ENCODE measurements at places on chromosomes 3 and 15. TPM values are rescaled to one million over a fixed set of nuclear protein-coding genes. Genes with fewer than 3 reads are reported as not detected.

The TMCO5A gene
- not detected for total RNA-seq

DNA sequence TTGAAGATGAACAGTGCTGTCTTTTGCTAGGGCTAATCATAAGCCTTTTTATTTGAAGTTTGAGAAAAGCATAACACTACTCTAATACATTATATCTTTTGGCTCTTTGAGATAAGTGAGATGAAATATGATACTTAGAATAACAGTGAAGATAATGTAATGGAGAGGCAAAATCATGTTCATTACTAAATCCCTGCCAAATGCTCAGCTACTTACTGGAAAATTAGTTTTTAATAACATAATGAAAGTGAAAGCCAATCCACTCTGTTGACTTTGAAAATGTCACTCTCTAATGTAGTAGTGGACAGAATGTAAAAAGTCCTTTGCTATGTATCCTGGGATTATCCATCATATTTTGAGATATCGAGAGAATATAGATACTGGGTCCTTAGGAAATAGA is 35.9 kb upstream of the MYH15 start:
- no peak for DNase-seq
- no peaks in the 10 kb centered on the region for H3K4me1 ChIP-seq
- H3K27ac ChIP-seq = no peak overlapping the region

GRCh38 chr15:88881775-88882174 is 13.6 kb downstream of the HAPLN3 start:
- H3K27ac ChIP-seq = no peak overlapping the region
- no peaks in the 10 kb centered on the region for H3K36me3 ChIP-seq
- no peaks in the 10 kb centered on the region for H3K4me1 ChIP-seq
- no peaks in the 10 kb centered on the region for H3K27me3 ChIP-seq

DNA sequence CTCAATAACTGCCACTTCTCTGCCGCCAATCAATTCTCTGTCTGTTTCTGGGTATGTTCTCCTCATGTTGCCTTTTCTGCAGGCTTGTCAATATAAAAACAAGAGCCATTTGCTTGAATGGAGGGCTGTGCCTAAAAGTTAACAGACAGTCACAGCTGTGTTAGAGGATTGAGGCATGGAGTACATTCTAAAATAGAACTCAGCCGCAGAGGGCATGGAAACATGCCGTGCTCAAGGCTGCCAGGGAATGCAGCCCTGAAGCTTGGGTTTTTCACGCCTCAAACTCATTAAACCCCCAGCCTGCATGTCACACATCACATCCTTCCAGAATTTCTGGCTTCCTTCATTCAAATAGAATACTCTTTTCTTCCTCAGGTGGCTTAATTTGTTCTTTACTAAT is 166.6 kb downstream of the TPRG1 start:
- no peaks in the 10 kb centered on the region for H3K27me3 ChIP-seq
- peaks cover 13% of the 10 kb centered on the region for H3K4me1 ChIP-seq
- peak overlapping the region; percentile 2 for H3K27ac ChIP-seq
- H3K36me3 ChIP-seq = no peaks in the 10 kb centered on the region
- H3K4me3 ChIP-seq = no peak overlapping the region

- no peak overlapping the region for H3K4me3 ChIP-seq
- peaks cover 2% of the 10 kb centered on the region for H3K27me3 ChIP-seq
- no peaks in the 10 kb centered on the region for H3K36me3 ChIP-seq
- no peak for DNase-seq
These were observed 2.8 kb downstream of the CPN2 start for GRCh38 chr3:194348354-194348753.

- peaks cover 5% of the 10 kb centered on the region for H3K4me1 ChIP-seq
- DNase-seq = no peak
- H3K36me3 ChIP-seq = no peaks in the 10 kb centered on the region
- H3K4me3 ChIP-seq = no peak overlapping the region
- no peaks in the 10 kb centered on the region for H3K27me3 ChIP-seq
- no peak overlapping the region for H3K27ac ChIP-seq
These were observed 696.3 kb downstream of the NR2F2 start for GRCh38 chr15:97026781-97027180.

The WDR93 gene
- 0.06 TPM for total RNA-seq

GRCh38 chr3:29312960-29313452 is 32.1 kb downstream of the RBMS3 start:
- H3K27ac ChIP-seq = no peak overlapping the region
- DNase-seq = peak; percentile 43

GRCh38 chr3:150015901-150016300 is 45.2 kb upstream of the PFN2 start:
- no peak overlapping the region for H3K27ac ChIP-seq
- H3K36me3 ChIP-seq = no peaks in the 10 kb centered on the region
- H3K4me1 ChIP-seq = no peaks in the 10 kb centered on the region
- H3K27me3 ChIP-seq = no peaks in the 10 kb centered on the region

DNA sequence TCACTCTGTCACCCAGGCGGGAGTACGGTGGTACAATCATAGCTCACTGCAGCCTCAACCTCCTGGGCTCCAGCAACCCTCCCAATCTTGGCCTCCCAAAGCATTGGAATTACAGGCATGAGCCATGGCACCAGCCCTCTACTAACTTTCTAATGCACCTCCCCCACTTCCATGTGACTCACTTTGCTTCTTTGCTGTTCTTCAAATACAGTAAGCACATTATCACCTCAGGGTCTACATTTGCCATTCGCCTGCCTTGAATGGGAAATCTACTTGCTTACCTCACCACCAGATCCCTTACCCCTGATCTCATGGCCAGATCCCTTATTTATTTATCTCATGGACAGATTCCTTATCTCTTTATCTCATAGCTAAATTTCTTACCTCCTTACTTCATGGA is 235.3 kb downstream of the KCNMB2 start:
- no peaks in the 10 kb centered on the region for H3K36me3 ChIP-seq
- H3K4me3 ChIP-seq = no peak overlapping the region
- no peak overlapping the region for H3K27ac ChIP-seq

DNA sequence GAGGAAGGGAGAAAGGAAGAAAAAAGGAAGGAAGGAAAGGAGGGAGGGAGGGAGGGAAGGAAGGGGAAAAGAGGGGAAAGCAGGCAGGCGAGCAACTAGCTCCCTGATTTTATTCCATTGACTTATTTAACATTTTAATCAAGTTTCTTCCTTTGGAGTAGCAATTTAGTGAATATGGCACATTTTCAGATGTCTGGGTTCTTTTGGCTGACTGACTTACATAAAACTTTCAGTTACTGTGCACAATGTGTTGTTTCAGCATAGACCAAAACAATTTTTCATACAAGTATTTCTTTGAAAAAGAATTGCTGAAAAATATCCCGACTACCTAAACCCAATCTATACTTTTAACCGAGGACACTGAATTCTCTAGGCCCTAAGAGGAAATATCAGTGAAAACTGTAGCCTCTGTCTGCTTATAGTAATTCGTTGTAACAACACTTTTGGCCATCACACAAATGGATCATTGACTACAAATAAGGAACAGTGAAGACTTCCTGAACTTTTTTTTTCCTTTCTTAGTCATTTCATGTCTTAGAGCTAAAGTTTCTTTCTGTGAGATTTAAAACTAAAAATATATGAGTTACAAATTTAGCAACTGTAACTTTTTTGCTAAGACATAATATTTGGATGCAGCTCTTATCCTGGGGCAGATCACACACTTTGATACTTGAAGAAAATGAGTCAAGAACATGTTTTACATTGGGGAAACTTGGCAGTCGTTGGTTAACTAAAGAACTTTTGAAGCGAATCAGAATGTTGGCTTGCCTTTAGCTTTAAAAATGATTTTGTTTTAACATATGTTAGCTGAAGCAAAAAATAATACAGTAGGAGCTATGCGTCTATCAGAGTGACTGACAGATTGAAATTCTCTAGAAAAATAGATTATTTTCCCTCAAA is 79.6 kb downstream of the SOX2 start:
- peaks cover 5% of the 10 kb centered on the region for H3K4me1 ChIP-seq
- H3K4me3 ChIP-seq = no peak overlapping the region
- peaks cover 2% of the 10 kb centered on the region for H3K27me3 ChIP-seq

DNA sequence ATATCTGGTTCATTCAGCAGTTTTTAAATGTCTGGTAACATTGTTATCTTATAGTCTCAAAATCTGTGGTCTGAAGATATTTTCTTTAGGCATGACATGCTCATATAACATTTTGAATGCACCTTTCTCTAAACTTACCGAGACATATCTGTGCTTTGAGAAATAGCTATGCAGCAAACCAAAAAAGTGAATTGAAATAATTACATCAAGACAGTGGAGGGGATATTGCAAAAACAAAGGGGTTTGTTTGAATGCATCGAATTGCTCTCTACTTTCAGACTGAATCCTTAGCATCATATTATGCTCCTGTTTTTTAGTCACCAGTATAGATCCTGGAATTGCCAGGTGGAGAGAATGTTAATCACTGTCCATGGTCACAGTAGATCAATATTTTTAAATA is 5.1 kb downstream of the ARPP21 start:
- H3K27me3 ChIP-seq = peaks cover 55% of the 10 kb centered on the region
- H3K36me3 ChIP-seq = no peaks in the 10 kb centered on the region
- H3K4me3 ChIP-seq = no peak overlapping the region
- DNase-seq = no peak

DNA sequence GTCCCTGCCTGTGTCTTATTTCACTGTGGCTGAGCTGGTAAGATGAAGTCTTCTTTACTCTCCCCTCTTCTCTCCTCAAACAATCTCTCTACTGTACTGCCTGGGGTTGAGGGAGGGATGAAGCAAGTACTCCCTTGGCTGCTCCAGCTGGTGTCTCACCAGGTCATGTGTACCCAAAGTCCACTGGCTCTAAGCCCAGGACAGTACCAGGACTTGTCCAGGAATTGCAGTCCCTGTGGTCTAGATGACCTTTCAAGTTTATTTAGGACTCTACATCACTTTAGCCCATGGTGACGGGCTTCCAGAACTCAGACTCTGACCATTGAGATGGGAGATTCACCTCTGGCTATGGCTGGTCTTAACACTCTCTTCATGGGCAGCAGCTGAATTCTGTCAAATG is 17.5 kb upstream of the SLC27A2 start:
- H3K27ac ChIP-seq = no peak overlapping the region
- H3K36me3 ChIP-seq = no peaks in the 10 kb centered on the region
- H3K4me1 ChIP-seq = no peaks in the 10 kb centered on the region

GRCh38 chr3:18866899-18867298 is 281.4 kb upstream of the KCNH8 start:
- no peaks in the 10 kb centered on the region for H3K4me1 ChIP-seq
- no peak overlapping the region for H3K27ac ChIP-seq
- H3K27me3 ChIP-seq = no peaks in the 10 kb centered on the region

The WDR76 gene
- 8.2 TPM for total RNA-seq

- no peak for DNase-seq
- no peak overlapping the region for H3K27ac ChIP-seq
- H3K4me3 ChIP-seq = no peak overlapping the region
- H3K4me1 ChIP-seq = no peaks in the 10 kb centered on the region
These were observed 76.4 kb downstream of the DHX36 start for GRCh38 chr3:154247806-154248415.

- H3K4me1 ChIP-seq = no peaks in the 10 kb centered on the region
- no peak overlapping the region for H3K4me3 ChIP-seq
- no peak overlapping the region for H3K27ac ChIP-seq
- DNase-seq = no peak
- peaks cover 4% of the 10 kb centered on the region for H3K36me3 ChIP-seq
These were observed 136.9 kb downstream of the PLCL2 start for GRCh38 chr3:17021614-17022013.

DNA sequence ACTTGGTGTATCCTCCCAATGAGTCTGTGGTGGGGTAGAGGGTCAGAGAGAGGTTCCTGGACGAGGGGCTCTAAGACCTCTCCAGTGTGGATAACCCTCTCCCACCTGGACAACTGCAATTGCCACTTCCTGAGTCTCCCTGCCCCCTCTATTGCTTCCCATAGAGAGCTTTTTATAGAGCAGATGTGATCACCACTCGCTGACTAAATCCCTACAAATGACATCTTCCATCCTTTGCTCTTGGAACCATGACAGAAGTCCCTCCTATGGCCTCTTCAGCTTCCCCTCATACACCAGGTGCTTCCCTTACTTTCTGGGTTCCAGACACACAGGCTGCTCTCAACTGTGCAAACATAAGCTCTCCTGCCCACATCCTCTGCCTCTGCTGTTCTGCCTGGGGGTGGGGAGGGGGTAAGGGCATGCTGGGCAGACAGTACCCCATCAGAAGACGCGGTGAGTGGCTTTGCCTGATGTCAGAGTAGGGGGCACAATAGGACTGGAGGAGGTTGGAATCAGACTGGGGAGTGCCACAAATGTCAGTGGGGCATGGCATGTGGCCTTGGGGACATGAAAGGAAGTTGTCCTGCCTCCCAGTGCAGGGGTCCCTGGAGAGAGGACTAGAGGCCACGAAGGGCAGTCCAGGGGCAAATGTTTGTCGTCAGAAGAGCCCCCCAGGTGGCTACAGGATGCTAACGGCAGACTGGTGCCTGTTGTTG is 15.2 kb downstream of the ITIH3 start:
- H3K4me3 ChIP-seq = no peak overlapping the region
- no peaks in the 10 kb centered on the region for H3K36me3 ChIP-seq
- no peaks in the 10 kb centered on the region for H3K4me1 ChIP-seq
- H3K27me3 ChIP-seq = peaks cover 3% of the 10 kb centered on the region
- DNase-seq = no peak

GRCh38 chr3:128970740-128971047 is 23.2 kb downstream of the CFAP92 start:
- peaks cover 12% of the 10 kb centered on the region for H3K4me1 ChIP-seq
- H3K27me3 ChIP-seq = no peaks in the 10 kb centered on the region
- no peak for DNase-seq
- H3K4me3 ChIP-seq = no peak overlapping the region
- no peaks in the 10 kb centered on the region for H3K36me3 ChIP-seq

DNA sequence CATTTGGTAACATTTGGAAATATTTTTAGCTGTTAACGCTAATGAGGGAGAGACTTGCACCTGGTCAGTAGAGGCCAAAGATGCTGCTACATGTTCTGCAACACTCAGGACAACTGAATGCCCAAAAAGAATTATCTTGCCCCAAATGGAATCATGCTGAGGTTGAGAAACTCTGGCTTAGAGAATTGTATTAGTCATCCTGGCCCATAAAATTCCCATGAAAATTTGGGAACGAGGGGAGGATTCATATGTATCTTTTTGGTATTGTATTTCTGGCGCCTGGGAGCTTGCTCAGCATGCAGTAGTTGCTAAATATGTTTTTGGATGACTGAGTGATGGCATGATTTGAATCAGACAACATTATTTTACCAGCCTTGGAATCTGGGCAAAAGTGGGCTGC is 59.9 kb downstream of the CHL1 start:
- no peak overlapping the region for H3K27ac ChIP-seq
- DNase-seq = no peak
- H3K4me1 ChIP-seq = no peaks in the 10 kb centered on the region
- H3K36me3 ChIP-seq = no peaks in the 10 kb centered on the region

DNA sequence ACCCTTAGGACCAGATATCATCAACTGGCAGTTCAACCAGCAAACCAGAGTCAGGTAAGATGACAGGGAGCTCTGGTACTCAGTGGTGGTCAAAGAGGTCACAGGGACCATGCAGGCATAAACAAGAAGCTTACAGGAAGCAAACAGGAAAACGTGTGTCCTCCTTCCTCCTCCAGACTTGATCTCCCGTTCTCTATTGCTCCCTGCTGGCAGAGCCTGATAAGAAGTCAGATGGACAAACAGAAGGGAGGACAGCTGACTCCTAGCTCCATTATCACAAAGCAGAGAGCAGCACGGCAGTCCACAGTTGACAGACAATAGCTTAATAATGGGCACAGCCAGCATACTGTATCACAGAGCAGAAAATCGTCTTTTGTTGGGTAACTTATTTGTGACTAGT is 156.5 kb upstream of the SLC2A2 start:
- H3K27ac ChIP-seq = no peak overlapping the region
- no peak overlapping the region for H3K4me3 ChIP-seq
- DNase-seq = no peak
- no peaks in the 10 kb centered on the region for H3K27me3 ChIP-seq
- peaks cover 15% of the 10 kb centered on the region for H3K4me1 ChIP-seq

The RHCG gene
- not detected for total RNA-seq

The SNTN gene
- total RNA-seq = 0.24 TPM
